ENCODE measurements at places on chromosomes 3 and 15. TPM values are rescaled to one million over a fixed set of nuclear protein-coding genes. Genes with fewer than 3 reads are reported as not detected.
A peak's percentile ranks its signal among the peaks of the same experiment; 100 is the strongest.

UCN2 gene
- 3.4 TPM for total RNA-seq

DNA sequence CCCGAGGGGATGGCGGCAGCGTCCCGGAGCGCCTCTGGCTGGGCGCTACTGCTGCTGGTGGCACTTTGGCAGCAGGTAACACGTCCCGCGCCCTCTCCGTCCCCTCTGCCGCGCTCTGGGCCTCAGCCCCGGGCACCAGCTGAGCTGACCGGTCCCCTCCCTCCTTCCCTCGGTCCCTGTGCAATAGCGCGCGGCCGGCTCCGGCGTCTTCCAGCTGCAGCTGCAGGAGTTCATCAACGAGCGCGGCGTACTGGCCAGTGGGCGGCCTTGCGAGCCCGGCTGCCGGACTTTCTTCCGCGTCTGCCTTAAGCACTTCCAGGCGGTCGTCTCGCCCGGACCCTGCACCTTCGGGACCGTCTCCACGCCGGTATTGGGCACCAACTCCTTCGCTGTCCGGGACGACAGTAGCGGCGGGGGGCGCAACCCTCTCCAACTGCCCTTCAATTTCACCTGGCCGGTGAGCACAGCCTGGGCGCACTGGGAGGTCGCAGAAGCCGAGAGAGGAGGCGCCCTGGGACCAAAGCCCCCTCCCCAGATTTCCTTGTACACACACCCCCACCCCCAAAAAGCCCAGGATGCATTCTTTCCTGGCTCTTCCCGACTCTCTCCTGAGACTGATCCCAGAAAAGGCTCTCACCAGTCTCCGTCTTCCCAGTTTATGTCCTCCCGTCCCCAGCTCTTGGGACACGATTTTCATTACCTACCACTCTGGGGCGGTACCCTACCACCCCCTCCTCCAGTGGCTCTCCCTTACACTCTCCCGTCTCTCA, 705 bp downstream of the DLL4 start:
- no peaks in the 10 kb centered on the region for H3K36me3 ChIP-seq
- H3K27ac ChIP-seq = no peak overlapping the region
- peak overlapping the region; percentile 75 for H3K4me3 ChIP-seq
- peaks cover 36% of the 10 kb centered on the region for H3K4me1 ChIP-seq
- H3K27me3 ChIP-seq = peaks cover 34% of the 10 kb centered on the region

- no peak for DNase-seq
- H3K27me3 ChIP-seq = no peaks in the 10 kb centered on the region
- no peak overlapping the region for H3K4me3 ChIP-seq
- H3K27ac ChIP-seq = no peak overlapping the region
- H3K36me3 ChIP-seq = peaks cover 2% of the 10 kb centered on the region
- H3K4me1 ChIP-seq = peaks cover 4% of the 10 kb centered on the region
Measured at GRCh38 chr3:34399401-34399800, 601.0 kb downstream of the PDCD6IP start.

DNA sequence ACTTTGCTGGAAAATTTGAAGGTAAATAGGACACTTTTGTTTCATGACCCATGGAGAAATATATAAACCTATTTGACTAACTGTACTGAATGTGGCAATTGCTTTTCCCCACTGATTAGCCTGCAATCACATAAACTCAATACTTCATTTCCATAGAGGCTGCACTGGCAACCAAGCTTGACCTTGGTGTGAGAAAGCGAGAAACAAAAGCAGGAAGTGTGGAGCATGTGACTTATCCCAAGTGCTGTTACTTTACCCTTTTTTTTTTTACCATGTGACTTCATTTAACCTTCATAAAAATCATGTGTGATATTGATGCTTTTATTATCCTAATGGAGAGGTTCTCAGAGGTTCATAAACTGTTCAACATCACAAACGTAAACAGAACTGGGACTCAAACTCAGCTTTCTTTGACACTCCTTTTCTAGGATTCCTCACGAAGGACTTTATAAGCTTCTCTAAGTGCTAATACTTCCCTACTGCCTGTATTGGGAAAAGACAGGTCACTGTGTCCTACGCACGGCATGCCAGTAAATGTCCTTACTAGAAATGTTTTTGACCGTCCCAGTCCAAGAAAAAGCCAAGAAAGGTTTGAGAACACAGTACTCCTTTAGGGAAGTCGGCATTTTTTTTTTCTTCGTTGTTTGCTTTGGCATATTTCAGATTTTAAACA, 34.9 kb upstream of the ZNF385D start:
- no peaks in the 10 kb centered on the region for H3K27me3 ChIP-seq
- no peak overlapping the region for H3K27ac ChIP-seq
- peaks cover 31% of the 10 kb centered on the region for H3K4me1 ChIP-seq
- no peak overlapping the region for H3K4me3 ChIP-seq
- peaks cover 3% of the 10 kb centered on the region for H3K36me3 ChIP-seq

- DNase-seq = no peak
- peak overlapping the region; percentile 27 for H3K4me3 ChIP-seq
- H3K36me3 ChIP-seq = peaks cover 8% of the 10 kb centered on the region
- peaks cover 40% of the 10 kb centered on the region for H3K27me3 ChIP-seq
- no peak overlapping the region for H3K27ac ChIP-seq
Measured at GRCh38 chr15:100373120-100373896, 31.5 kb upstream of the ADAMTS17 start.

NUP210 gene
- 1.3 TPM for total RNA-seq

DNA sequence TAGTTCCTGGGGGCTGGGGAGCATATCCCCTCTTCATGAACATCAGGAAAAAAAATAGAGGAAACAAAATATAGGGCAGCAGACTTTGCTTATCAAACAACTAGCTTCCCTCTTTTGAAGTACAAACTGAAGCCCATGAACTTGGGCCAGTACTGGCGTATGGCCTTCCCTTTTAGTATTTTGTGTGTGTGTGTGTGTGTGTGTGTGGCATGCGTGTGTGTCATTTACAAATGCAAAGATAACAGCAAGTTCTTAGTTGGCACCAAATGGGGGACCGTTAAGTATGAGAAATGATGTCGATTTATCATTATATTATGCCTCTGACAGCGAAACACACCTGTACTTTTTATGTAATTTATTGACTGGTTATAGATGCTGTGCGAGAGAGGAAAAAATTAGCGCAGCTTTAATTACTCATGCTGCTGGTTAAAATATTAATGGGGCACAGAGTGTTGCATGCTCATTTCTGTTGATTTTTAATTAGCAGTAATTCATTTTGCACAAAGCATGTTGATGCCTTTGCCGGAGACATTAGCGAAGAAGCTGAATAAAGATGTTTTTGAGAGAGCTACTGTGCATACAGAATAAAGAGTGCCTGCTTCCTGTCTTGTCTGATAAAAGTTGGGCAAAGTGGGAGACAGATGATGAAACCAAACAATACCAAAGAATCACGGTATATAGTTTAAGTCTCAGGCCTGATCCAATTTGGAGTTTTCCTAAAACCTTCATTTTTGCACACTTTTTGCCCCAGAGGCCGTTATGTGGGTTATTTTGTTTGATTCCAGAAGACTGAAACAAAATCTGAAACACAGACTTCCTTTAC, 297.1 kb downstream of the SATB1 start:
- no peak for DNase-seq
- H3K36me3 ChIP-seq = no peaks in the 10 kb centered on the region
- no peak overlapping the region for H3K27ac ChIP-seq
- H3K4me1 ChIP-seq = peaks cover 9% of the 10 kb centered on the region

DNA sequence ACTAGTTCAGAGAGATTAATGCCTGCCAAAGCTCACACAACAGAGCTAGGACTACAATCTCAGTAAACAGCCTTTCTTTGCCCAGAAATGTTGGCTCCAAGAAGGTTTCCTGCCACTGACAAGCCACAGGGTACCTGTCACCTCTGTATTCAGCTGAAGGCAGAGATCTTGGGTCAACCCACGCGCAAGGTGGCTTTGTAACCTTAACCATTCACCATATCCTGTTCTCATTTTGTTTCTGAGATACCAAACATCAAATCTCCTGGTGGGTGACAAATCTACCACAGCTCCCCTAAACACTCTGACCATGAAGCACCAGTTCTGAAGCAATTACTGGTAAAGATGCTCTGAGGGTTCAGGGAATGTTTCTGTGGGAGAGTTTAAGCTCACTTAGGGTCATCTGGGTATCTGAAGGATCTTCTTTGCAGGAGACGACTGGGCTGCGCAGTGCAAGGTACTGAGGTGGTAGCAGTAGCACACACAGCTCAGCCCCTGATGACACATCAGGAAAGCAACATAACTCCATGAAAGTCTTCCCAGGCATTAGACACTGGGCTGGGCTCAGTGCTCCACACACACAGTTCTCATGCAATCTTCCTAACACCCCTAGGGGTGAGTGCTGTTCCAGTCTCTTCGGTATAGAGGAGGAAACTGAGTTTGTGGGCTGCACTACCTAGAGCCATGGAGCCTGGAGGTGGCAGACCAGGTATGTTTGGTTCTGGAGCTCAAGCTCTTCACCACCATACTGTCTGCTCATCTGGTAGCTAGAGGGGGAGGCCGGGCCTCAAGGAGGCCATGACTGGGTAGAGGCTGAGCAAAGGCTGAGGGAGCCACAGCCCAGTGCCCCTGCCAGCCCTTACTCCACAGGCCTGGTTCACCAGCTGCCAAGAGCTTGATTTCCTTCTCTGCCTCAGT, 7.7 kb downstream of the CXCR6 start:
- no peak overlapping the region for H3K27ac ChIP-seq
- H3K27me3 ChIP-seq = no peaks in the 10 kb centered on the region
- H3K36me3 ChIP-seq = peaks cover 43% of the 10 kb centered on the region
- no peak for DNase-seq
- H3K4me1 ChIP-seq = no peaks in the 10 kb centered on the region

GRCh38 chr3:156685198-156685597, 10.8 kb downstream of the TIPARP start:
- no peaks in the 10 kb centered on the region for H3K27me3 ChIP-seq
- H3K4me3 ChIP-seq = no peak overlapping the region
- peaks cover 23% of the 10 kb centered on the region for H3K36me3 ChIP-seq

GRCh38 chr15:77543159-77543882, 89.4 kb downstream of the LINGO1 start:
- no peaks in the 10 kb centered on the region for H3K27me3 ChIP-seq
- H3K27ac ChIP-seq = peak overlapping the region; percentile 63
- H3K4me1 ChIP-seq = peaks cover 57% of the 10 kb centered on the region

GRCh38 chr15:75817138-75817935, 25.9 kb upstream of the UBE2Q2 start:
- H3K36me3 ChIP-seq = no peaks in the 10 kb centered on the region
- H3K4me3 ChIP-seq = peak overlapping the region; percentile 57
- H3K4me1 ChIP-seq = peaks cover 9% of the 10 kb centered on the region
- no peak for DNase-seq
- H3K27me3 ChIP-seq = no peaks in the 10 kb centered on the region
- peak overlapping the region; percentile 74 for H3K27ac ChIP-seq

NR2E3 gene
- total RNA-seq = not detected

- no peak overlapping the region for H3K4me3 ChIP-seq
- H3K27ac ChIP-seq = no peak overlapping the region
- DNase-seq = no peak
- no peaks in the 10 kb centered on the region for H3K27me3 ChIP-seq
- H3K4me1 ChIP-seq = peaks cover 9% of the 10 kb centered on the region
Measured at GRCh38 chr3:59655418-59656015, 605.7 kb upstream of the CFAP20DC start.

GRCh38 chr15:95894407-95894956, 436.0 kb upstream of the NR2F2 start:
- no peak for DNase-seq
- H3K27ac ChIP-seq = no peak overlapping the region
- H3K4me3 ChIP-seq = no peak overlapping the region

CLRN1 gene
- total RNA-seq = not detected
